ENCODE measurements at places on chromosomes 1 and 21.

GRCh38 chr1:206769304-206769731, 1.3 kb upstream of the IL19 start:
- H3K4me3 ChIP-seq = no peak overlapping the region
- no peak overlapping the region for H3K27ac ChIP-seq
- H3K36me3 ChIP-seq = no peaks in the 10 kb centered on the region

DNA sequence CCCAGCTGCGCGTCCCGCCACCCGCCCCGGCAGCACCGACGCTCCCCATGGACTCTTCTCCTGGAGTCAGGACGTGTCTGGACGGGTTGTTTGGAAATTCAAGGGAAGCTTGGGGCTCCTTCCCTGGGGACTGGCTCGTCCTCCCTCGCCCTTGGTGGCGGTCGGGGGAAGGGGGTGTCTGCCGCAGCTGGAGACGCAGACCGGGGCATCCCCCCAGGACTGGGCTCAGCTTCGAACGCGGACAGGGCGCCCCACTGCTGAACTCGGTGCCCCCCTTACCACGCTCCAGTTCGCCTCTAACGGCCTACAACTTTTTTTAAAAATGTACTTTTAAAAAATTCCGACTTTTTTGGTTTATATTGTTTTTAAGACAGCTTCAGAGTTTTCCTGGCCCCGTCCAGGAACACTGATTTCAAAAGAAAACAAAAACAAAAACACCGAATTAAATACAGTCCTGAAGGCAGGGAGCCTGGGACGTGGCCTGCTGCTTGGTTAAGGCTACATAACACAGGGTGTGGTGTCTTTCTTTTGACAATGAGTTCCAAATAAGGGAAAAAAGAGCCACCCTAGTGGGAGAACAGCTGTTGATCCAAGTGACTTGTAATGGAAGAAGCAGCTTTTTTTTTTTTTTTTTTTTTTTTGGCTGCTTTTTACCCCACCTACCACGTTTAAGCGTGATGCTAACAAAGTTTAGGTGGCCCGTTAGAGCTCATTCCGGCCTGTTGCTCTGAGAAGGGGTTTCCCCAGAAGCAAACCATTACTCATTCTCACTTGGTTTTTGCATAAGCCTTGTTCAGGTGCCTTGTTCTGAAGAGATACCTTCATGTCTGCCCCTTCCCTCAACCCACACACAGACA, 862 bp upstream of the DIPK1A start:
- H3K27ac ChIP-seq = no peak overlapping the region
- no peaks in the 10 kb centered on the region for H3K36me3 ChIP-seq
- no peaks in the 10 kb centered on the region for H3K27me3 ChIP-seq
- peak; percentile 57 for DNase-seq
- H3K4me3 ChIP-seq = no peak overlapping the region
- H3K4me1 ChIP-seq = peaks cover 2% of the 10 kb centered on the region

DNA sequence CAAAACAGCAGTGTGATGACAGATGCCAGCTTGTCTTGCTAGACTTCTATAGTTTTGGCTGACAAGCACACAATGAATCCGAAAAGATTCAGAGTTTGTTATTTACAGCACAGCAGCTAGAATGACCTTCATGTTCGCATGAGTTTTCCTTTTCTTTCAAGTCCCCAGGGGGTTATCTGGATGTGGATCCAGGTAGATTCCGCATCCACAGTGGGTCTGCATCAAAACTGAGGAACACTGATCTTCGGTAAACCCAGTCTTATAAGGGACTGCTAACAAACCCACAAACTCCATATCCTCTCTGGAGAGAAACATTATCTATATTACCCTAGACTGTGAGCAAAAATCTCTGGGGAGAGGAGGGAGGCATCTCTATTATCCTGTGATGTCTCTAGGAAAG, 69.0 kb upstream of the DEPDC1 start:
- peaks cover 4% of the 10 kb centered on the region for H3K4me1 ChIP-seq
- DNase-seq = no peak
- no peaks in the 10 kb centered on the region for H3K27me3 ChIP-seq
- H3K27ac ChIP-seq = no peak overlapping the region
- H3K4me3 ChIP-seq = no peak overlapping the region

- no peak for DNase-seq
- H3K4me1 ChIP-seq = no peaks in the 10 kb centered on the region
- H3K36me3 ChIP-seq = peaks cover 4% of the 10 kb centered on the region
- H3K27me3 ChIP-seq = no peaks in the 10 kb centered on the region
- no peak overlapping the region for H3K27ac ChIP-seq
Observed at GRCh38 chr1:113849072-113849471, 22.4 kb downstream of the PTPN22 start.

DNA sequence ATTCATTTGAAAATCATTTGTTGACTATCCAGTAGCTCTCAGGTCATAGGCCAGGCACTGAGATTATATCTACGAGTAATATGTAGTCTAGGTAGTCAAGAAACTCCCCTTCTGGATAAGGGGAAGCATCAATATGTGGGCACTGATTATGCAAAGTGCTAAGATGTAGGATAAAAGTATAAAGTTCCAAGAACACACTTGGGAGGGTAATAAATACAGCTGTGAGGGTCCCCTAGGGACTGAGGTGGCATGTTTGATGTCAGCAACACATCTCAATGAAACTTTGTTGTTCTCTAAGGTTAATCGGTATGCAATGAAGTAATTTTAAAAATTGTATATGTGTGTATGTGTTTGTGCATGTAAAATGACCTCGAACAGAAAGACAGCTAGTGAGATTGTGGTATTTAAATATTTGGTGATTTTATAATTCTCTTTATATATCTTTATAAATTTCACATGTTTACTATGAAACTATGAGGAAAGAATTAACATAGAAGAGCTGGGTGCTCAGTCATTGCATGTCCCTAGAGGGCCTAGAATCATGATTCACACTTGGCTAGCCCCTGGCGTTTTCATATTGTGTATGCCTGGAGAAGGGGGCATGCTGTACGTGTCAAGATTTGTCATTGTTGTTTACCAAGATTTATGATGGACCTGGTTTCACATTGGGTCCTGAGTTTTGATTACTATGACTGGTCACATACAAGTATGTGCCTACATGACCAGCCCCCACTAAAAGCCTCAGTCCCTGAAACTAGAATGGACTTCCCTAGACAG, 140.1 kb upstream of the DUSP10 start:
- H3K4me3 ChIP-seq = no peak overlapping the region
- no peaks in the 10 kb centered on the region for H3K4me1 ChIP-seq
- no peaks in the 10 kb centered on the region for H3K36me3 ChIP-seq
- no peak overlapping the region for H3K27ac ChIP-seq

GRCh38 chr21:31181082-31181750, 142.9 kb upstream of the KRTAP19-8 start:
- DNase-seq = no peak
- no peaks in the 10 kb centered on the region for H3K27me3 ChIP-seq
- H3K36me3 ChIP-seq = peaks cover 10% of the 10 kb centered on the region
- no peak overlapping the region for H3K4me3 ChIP-seq

- H3K27ac ChIP-seq = no peak overlapping the region
- H3K27me3 ChIP-seq = no peaks in the 10 kb centered on the region
- DNase-seq = no peak
- H3K36me3 ChIP-seq = peaks cover 3% of the 10 kb centered on the region
Observed at GRCh38 chr1:193741228-193741627, 554.8 kb upstream of the B3GALT2 start.

- no peaks in the 10 kb centered on the region for H3K36me3 ChIP-seq
- no peak overlapping the region for H3K4me3 ChIP-seq
- peaks cover 14% of the 10 kb centered on the region for H3K4me1 ChIP-seq
- H3K27me3 ChIP-seq = no peaks in the 10 kb centered on the region
- H3K27ac ChIP-seq = no peak overlapping the region
Observed at GRCh38 chr1:90274376-90274775, 279.5 kb downstream of the ZNF326 start.

DNA sequence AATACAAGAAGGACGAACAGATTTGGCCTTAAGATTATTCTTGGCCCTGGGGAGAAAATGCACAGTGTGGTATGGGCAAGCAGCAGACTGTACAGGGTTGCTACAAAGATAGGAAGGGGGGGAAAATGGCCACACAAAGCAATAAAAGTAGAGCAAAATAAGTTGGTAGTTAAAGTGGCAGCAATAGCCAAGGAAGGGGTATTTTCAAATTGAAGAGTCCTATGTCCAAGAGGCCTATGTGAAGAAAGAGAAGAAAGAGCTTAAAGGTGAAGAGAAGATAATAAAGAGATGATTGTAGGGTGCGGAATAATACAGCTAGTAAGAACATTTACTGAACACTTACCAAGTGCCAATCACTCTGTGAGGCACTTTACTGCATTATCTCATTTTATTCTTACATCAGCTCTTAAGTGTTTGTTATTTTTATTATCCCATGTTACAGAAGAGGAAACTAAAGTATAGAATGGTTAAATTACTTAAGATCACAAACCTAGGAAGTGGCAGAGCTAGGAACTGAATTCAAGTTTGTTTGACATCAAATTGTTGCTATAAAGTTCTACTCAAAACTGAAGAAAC, 88.1 kb upstream of the TTC39A start:
- H3K4me3 ChIP-seq = no peak overlapping the region
- peaks cover 2% of the 10 kb centered on the region for H3K4me1 ChIP-seq
- peaks cover 2% of the 10 kb centered on the region for H3K36me3 ChIP-seq
- no peaks in the 10 kb centered on the region for H3K27me3 ChIP-seq
- no peak overlapping the region for H3K27ac ChIP-seq

DNA sequence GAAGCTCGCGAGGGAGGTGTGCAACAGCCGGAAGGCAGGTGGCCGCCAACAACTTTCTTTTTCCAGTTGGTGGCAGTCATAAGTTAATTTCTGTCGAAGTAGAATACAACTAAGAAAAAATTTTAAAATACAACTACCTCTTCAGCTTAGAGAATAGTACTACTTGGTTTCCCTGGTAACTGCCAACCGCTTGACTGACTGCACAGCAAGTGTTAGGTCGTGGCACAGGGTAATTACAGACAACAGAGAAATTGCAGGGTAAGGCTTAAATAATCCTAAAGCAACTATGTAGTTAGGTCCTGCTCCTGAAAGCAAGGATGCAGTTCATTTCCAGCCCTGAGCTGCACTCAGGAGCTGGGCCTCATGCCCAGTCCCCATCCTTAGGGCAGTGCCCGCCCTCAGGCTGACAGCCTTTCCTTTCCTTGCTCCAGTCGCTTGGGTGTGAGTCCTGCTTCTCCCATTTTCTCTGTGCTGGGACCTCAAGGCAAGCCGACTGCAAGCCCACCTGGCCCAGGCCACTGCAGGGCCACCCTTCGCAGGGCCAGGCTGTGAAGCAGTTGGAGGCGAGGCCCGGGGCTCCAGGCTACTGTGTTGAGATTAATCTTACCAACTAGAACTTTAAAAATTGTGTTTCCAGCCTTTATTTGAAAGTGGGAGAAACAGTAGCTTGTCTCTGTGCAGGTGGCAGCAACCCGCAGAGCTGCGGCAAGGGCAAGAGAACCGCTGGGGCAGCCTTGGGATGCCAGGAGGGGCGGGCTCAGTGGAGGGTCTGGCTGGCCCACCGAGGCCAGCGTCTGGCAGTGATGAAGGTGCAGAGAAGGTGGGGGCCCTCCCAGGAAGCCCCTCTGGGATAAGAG, 148.3 kb downstream of the PCBP3 start:
- H3K4me1 ChIP-seq = no peaks in the 10 kb centered on the region
- no peak overlapping the region for H3K27ac ChIP-seq
- H3K4me3 ChIP-seq = no peak overlapping the region
- H3K27me3 ChIP-seq = no peaks in the 10 kb centered on the region

Measured in H9 (cell line).